ENCODE measurements at places on chromosomes 13 and 19. TPM values are rescaled to one million over a fixed set of nuclear protein-coding genes. Genes with fewer than 3 reads are reported as not detected.

The VSTM2B gene
- total RNA-seq = not detected

The ANGPTL4 gene
- total RNA-seq = 5.8 TPM

The SIAH3 gene
- total RNA-seq = 0.20 TPM

The KLK8 gene
- total RNA-seq = 14.3 TPM

The NLRP5 gene
- total RNA-seq = not detected

The PLVAP gene
- 10.9 TPM for total RNA-seq

The ZNF426 gene
- total RNA-seq = 15.9 TPM

The CYP4F2 gene
- total RNA-seq = 0.89 TPM

The SHANK1 gene
- 2.9 TPM for total RNA-seq

The IGFL2 gene
- 19.9 TPM for total RNA-seq

The CYSLTR2 gene
- 2.4 TPM for total RNA-seq

The PSG11 gene
- total RNA-seq = 0.10 TPM

The BRCA2 gene
- 5.6 TPM for total RNA-seq

The CLIP3 gene
- total RNA-seq = 4.2 TPM

The PSG7 gene
- not detected for total RNA-seq

The CDC37 gene
- total RNA-seq = 80.6 TPM

The ZNF382 gene
- 9.3 TPM for total RNA-seq

The ATP4B gene
- total RNA-seq = not detected

DNA sequence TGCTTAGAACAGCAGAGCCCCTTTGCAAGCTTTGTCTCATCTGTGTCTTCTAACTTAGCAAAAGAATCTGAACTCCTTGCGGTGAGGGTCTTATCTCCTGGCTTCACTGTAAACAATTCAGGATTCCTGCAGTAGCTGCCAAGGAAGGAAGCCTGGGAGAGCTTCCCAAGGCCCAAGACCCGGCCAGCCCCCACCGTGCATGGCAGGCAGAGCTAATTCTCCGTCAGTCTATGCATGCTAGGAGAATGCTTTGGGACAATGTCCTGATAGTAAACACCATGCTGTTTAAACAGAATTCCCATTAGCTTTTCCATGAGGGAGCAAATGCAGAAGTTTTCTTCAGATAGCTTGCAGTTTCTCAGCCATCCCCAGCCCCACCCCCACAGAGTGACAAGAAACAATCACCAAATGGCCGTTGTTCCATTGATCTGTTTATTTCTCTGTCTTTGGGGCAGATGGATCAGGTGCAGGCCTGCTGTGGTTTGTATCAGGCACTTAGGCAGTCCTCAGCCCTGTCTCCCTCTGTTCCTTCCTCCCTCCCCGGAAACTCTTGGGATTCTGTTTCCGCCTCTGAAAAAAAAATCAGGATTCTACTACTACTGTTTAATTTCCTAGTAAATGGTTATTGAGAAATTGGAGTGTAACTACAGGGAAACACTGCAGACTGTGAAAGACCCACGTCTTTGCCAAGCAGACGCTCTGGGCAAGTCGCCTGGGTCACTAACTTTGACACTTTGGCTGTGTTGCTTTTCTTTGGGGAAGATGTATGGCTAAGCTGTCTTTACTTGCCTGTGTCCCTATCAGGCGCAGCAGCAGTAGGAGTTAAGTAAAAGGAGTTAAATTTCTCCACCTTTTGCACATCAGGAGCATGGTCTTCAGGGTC, 40.7 kb upstream of the SPATA13 start:
- DNase-seq = no peak

GRCh38 chr13:37295573-37295972, 190.1 kb upstream of the CSNK1A1L start:
- no peak for DNase-seq

- no peak for DNase-seq
Observed at GRCh38 chr13:82747291-82747690, 1135.0 kb downstream of the SLITRK1 start.

DNA sequence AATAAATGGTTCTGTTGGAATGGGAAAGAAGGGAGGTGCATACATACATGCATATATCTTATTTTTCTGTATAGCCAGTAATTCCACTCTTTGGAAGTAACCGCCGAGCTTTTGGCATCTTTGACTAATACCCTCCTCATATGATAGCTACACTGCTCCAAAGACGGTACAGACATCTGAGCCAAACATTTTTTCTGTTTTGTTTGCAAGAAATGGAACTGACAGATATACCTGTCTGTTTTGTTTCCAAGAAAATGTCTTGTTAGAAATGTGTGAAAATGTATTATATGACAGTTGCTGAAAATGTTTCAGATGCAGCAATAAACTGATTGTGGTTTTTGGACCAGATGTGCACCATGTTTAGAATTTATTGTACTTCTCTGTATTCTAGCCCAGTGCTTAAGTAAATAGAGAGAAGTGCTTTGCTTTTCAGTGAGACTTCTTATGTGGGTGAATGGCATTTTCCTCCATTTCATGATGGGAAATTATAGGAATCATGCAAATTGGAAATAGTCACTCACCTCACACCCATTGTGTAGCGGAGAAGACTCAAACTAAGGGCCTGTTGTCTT, 396.9 kb downstream of the KCNRG start:
- peak; percentile 52 for DNase-seq

DNA sequence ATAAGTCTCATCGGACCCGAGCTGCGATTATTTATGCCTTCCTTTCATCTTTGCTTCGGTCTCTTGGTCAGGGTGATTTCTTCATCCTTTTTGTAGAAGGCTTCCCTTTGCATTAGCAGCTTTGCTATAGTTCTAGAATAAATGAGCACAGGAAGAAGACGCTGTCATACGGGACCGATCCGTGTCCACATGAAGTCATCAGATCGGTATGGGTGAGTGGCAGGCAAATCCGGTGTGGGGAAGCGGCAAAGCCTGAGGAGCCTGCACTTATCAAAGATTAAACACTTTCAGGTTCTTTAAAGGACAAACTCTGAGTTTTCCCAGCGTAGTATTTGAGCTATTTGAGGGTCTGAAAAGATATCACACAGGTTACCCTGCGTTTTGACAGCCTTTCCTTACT, 119.3 kb downstream of the IRS2 start:
- no peak for DNase-seq

- DNase-seq = no peak
Observed at GRCh38 chr13:73055813-73056564, 2.8 kb upstream of the KLF5 start.

- DNase-seq = peak; percentile 28
Observed at GRCh38 chr19:752652-753517, 2.0 kb downstream of the MISP start.

- no peak for DNase-seq
Observed at GRCh38 chr13:46165485-46166223, 16.3 kb downstream of the LCP1 start.

GRCh38 chr13:102277286-102277685, 124.6 kb downstream of the FGF14 start:
- DNase-seq = no peak

DNA sequence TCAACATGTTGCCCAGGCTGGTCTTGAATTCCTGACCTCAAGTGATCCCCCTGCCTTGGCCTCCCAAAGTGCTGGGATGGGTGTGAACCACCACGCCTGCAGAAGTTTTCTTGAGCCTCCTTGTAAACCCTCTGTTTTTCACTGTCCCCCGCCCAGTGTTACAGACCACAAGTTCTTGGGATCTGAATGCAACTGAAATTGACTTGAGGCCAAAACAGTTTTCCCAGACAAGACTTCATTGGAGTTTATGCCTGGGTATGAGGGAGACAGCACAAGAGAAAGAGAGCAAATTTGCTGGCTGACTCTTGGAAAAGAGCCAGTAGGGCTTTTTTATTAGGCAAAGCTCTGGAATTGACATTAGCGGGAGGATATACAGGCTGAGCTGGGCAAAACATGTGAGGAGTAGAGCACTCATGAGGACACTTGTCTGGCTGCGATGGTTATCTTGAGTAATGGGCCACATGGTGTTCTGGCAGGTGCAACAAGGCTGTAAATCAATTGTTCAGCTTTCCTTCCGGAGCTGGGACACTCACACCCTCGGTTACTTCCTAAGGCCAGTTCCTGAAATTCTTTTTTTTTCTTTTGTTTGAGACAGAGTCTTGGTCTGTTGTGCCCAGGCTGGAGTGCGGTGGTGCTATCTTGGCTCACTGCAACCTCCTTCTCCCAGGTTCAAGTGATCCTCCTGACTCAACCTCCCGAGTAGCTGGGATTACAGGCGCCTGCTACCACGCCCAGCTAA, 12.7 kb upstream of the HNRNPL start:
- DNase-seq = peak; percentile 76

DNA sequence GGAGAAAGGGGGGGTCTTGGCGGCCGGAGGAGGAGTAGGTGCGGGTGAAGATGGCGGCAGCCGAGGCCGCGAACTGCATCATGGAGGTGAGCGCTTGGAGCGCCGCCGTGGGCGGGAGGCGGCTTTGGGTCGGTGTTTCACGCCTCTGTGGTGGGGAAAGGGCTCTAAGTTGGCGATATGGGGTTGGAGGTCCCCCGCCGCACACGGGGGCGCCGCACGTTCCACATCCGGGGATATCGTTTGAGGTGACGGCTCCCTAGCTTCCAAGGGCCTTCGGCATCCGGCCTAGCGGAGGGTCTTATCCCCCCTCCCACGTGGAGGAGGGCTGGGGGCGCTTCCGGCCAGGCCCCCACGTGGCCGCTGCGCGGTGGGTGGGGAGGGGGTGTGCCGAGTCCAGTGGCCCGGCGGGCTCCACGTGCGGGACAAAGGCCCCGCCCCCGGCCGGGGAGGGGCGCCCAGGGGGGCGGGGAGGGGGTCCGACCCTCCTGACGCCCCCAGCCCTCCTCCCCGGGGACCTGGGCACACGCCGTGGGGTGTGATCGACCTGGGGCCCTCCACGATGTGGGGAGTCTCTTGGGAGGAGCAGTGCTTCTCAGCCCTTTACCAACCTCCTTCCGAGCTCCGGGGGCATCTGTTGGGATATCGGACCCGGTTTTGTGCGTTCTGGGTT, at the start of gene PRMT1:
TSS of gene PRMT1 (plus strand) at position 41 of the 670 bp plus-strand sequence. CDS start at position 51, 10 bp downstream.
- DNase-seq = peak; percentile 72

DNA sequence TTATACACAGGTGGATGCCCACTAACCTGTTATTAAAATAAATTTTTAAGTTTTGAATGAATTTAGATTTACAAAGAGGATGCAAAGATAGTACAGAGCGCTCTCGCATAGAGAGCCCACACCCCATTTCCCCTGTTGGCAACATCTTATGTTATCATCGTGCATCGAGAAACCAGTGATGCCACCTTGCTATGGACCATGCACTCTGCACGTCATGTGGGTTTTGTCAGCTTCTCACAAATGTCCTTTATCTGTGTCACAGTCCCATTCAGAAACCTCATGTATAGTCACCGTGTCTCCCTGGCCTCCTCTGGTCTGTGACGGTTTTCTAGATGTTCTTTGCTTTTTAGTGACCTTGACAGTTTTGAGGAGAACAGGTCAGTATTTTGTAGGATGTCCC, 60.0 kb downstream of the ING1 start:
- DNase-seq = no peak

DNA sequence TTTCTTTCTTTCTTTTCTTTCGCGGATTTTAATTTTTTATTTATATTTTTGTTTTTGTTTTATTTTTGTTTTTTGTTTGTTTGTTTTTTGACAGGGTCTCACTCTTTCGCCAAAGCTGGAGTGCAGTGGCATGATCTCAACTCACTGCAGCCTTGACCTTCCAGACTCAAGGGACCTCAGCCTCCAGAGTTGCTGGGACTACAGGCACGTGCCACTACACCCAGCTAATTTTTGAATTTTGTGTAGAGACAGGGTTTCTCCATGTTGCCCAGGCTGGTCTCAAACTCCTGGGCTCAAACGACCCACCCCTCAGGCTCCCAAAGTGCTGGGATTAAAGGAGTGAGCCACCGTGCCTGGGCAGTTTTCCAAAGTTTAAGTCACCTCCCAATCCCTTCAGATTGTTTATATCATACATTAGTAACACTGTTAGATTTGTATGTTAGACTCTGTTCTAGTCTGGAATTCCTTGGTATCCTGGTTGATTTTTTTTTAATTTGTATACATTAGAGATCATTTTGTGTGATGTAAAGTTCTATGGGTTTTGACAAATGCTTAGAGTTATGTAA, 597.3 kb downstream of the DCT start:
- DNase-seq = no peak

- DNase-seq = no peak
Observed at GRCh38 chr13:73194310-73194709, 135.5 kb downstream of the KLF5 start.

DNA sequence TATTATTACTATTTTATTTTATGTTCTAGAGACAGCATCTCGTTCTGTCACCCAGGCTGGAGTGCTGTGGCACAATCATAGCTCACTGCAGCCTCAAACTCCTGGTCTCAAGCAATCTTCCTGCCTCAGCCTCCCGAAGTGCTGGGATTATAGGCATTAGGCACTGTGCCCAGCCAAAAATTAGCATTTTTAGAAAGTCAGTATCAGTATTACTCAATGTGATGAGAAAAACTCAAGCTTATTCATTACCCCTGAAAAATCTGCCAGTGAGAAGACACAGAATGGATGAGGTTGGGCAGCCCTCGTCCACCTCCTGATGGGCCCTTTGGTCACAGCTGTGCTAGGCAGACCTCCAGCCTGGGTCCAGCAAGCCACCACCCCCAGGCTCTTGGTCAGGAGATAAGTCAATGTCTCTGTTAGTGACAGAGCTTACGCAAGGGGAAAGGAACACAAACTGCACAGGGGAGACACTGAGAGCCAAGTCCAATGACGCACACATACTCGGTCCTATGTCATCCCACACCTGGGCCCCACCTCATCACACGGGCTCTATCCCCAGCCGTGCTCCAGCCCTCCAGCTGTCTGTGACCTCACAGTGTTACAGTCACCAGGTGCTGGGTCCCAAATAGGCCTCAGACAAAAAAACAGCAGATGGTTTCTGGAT, 19.8 kb downstream of the PEPD start:
- no peak for DNase-seq

DNA sequence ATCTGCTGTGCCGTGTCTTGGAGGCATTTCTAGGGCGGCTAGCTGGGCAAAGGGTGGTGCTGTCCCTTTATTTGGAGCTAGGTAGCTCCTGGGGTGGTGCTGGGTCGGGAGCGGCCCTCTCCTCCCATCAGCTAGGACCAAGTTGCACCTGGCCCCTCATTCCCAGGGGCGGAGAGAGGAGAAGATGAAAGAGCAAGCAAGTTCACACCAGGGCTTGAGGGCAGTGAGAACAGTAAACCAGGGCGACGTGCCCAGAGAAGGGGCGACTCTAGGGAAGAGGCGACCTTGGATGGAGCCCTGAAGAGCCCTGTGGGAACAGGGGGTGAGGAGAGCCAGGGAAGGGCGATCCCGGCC, 17.0 kb upstream of the KCNN1 start:
- no peak for DNase-seq

DNA sequence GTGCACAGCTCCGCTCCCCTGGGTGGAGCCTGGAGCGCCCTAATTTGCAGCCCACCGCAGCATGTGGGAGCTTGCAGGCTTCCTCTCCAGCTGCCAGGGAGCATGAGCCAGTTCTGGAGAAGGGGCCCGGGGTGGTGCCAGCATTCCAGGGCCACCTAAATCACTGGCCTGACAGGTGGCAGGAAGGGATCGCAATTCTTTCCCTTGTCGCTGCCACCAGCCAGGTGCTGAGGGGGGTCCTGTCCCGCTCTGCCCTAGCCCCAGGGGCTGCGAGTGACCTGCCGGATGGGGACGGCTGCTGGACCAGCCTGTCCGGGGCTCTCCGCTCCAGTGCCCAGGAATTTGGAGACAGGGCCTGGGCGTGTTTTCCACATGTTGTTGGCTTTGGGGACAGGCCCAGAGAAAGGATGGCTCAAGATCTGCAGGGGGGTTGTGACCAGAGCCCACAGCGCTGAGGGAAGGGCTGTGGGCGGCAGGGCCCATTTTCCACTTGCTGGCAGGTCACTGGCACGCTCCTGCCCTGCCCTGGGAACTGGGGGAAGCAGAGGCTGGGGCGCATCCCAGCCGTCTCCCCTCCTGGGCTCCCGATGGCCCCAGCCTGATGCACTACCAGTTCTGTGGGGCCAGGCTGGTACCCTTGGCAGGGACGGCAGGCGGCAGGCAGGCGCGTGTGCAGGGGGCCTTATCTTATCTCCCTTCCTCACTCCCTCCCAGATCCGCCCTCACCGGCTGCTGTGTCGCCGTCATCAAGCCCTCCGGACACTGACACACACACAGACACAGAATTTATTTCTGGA, 9.5 kb downstream of the NDUFA11 start:
- DNase-seq = no peak
